ENCODE measurements at places on chromosomes 6 and 20.

GRCh38 chr20:1247689-1248088 is 18.4 kb upstream of the SNPH start:
- DNase-seq, result no peak
- H3K27ac ChIP-seq, result no peak overlapping the region
- no peak overlapping the region for H3K4me3 ChIP-seq
- H3K27me3 ChIP-seq, result peaks cover 5% of the 10 kb centered on the region
- H3K36me3 ChIP-seq, result no peaks in the 10 kb centered on the region
- no peaks in the 10 kb centered on the region for H3K4me1 ChIP-seq

- no peak overlapping the region for H3K27ac ChIP-seq
- no peaks in the 10 kb centered on the region for H3K4me1 ChIP-seq
- H3K4me3 ChIP-seq, result no peak overlapping the region
- peaks cover 38% of the 10 kb centered on the region for H3K36me3 ChIP-seq
Observed at GRCh38 chr6:119384444-119384843, 34.9 kb upstream of the MAN1A1 start.

- no peaks in the 10 kb centered on the region for H3K27me3 ChIP-seq
- H3K27ac ChIP-seq, result no peak overlapping the region
- H3K4me3 ChIP-seq, result no peak overlapping the region
- H3K36me3 ChIP-seq, result no peaks in the 10 kb centered on the region
- DNase-seq, result no peak
Observed at GRCh38 chr6:22582417-22583205, 13.2 kb downstream of the HDGFL1 start.

DNA sequence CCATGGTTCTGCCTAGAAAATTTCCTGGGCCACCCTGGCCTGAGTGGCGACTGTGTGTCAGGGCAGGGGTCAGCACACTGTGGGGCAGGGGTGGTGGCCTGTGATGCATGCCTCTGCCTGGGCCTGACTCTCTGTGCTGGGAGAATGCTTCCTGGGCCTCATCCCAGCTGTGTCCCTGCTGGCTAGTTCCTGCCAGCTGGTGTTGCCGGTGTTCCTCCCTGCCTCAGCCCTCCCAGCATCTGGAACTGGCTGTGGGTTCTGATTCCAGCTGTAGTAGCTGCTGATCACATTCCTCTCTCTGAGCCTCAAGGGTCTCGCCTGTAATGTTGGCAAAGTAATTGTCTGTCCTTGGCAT is 101.5 kb downstream of the SYCP2 start:
- no peaks in the 10 kb centered on the region for H3K36me3 ChIP-seq
- H3K27me3 ChIP-seq, result peaks cover 15% of the 10 kb centered on the region
- no peak overlapping the region for H3K27ac ChIP-seq
- H3K4me1 ChIP-seq, result peaks cover 7% of the 10 kb centered on the region
- no peak for DNase-seq

DNA sequence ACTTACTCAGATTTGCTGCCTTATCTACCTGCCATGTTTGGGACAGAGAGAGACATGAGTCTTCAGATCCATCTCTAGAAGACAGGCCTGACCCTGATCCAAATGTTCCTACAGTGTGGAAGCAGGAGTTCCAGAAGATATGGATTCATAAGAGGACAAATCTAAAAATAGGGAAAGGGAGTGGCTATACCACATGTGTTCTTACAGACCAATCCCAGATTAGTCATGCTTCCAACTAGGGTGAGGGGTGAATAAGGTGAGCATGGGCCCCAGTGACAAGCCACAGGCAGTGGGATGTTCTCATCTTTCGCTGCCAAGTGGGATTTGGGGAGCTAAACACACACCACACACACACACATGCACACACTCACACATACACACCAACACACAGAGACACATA is 670.7 kb upstream of the CITED2 start:
- no peak overlapping the region for H3K27ac ChIP-seq
- H3K27me3 ChIP-seq, result no peaks in the 10 kb centered on the region
- DNase-seq, result no peak
- no peaks in the 10 kb centered on the region for H3K4me1 ChIP-seq
- no peak overlapping the region for H3K4me3 ChIP-seq

DNA sequence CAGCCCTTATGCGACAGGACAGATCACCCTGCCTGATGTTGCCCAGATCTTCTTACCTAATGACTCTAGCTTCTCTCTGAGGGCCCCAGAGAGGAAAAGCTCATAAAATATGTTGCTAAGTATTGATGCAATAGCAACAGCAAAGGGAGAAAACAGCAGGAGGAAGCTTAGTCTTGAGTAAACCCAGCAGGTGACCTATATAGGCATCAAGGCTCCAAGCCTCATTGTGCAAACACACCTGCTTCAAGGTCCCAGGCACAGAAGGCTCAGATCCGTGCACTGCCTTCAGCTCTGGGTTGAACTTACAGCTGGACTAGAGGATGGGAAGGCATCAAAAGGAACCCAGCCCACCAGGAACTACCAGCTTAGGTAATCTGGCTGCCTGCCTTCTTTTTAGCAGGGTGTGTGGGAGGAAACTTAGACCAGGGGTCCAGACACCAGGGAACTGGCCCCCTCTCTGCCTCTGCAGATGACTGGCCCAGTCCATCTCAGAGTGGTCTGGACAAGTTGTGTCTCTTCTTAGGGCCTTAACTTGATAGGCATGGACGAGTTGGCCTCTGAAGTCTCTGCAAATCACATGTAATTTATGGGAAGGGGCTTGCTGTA is 34.4 kb downstream of the TGM3 start:
- no peak overlapping the region for H3K4me3 ChIP-seq
- no peaks in the 10 kb centered on the region for H3K4me1 ChIP-seq
- no peaks in the 10 kb centered on the region for H3K36me3 ChIP-seq
- no peak overlapping the region for H3K27ac ChIP-seq

DNA sequence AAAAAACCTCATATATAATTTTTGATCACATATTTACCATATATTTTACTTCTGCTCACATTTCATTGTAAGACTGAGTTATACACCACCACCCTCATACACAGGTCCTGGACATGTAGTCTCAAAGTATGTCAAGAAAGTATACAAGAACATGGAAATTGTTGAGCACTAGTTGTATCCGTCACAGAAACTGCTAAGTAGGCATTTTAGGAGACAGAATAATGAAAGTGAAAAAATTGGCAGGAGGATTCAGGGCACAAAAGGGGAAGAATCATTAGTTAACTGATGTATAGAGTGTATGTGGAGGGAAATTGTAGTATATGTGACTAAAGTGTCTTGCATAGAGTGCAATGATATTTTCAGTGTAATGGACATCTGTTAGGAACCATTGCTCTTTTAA is 458.8 kb downstream of the TFAP2B start:
- H3K27me3 ChIP-seq, result peaks cover 2% of the 10 kb centered on the region
- DNase-seq, result no peak
- H3K36me3 ChIP-seq, result no peaks in the 10 kb centered on the region
- no peaks in the 10 kb centered on the region for H3K4me1 ChIP-seq

- peaks cover 2% of the 10 kb centered on the region for H3K27me3 ChIP-seq
- peaks cover 4% of the 10 kb centered on the region for H3K4me1 ChIP-seq
- H3K36me3 ChIP-seq, result peaks cover 19% of the 10 kb centered on the region
- no peak overlapping the region for H3K4me3 ChIP-seq
Observed at GRCh38 chr6:154882107-154882506, 113.0 kb upstream of the TIAM2 start.

DNA sequence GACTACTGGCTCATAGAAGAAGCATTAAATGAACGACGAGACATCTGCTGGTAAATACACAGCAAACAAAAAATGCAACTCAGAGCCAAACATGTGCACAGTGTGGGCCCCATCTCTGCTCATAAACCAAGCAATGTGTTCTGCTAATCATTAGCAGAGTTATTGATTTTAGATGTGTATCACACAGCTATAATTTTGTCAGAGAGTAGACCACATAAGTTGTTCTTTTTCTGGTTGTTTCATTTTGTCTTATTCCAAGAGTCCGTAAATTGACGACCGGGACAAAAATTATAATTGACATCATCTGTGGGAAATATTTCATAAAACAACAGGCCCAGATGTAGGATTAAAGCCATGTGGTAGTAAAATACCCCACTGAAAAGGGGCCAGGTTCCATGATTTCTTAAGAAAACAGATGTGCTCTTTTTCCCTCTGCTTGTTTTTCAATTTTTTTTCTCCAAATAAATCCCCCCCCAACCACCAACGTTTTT is 423.6 kb downstream of the HAO1 start:
- no peaks in the 10 kb centered on the region for H3K36me3 ChIP-seq
- no peak overlapping the region for H3K4me3 ChIP-seq
- H3K4me1 ChIP-seq, result no peaks in the 10 kb centered on the region
- no peaks in the 10 kb centered on the region for H3K27me3 ChIP-seq
- DNase-seq, result no peak

GRCh38 chr6:145380186-145380585 is 355.1 kb downstream of the EPM2A start:
- no peak for DNase-seq
- H3K27me3 ChIP-seq, result no peaks in the 10 kb centered on the region
- no peaks in the 10 kb centered on the region for H3K36me3 ChIP-seq
- no peak overlapping the region for H3K27ac ChIP-seq

GRCh38 chr6:106315765-106316374 is 9.7 kb downstream of the ATG5 start:
- no peak overlapping the region for H3K27ac ChIP-seq
- H3K36me3 ChIP-seq, result peaks cover 25% of the 10 kb centered on the region

DNA sequence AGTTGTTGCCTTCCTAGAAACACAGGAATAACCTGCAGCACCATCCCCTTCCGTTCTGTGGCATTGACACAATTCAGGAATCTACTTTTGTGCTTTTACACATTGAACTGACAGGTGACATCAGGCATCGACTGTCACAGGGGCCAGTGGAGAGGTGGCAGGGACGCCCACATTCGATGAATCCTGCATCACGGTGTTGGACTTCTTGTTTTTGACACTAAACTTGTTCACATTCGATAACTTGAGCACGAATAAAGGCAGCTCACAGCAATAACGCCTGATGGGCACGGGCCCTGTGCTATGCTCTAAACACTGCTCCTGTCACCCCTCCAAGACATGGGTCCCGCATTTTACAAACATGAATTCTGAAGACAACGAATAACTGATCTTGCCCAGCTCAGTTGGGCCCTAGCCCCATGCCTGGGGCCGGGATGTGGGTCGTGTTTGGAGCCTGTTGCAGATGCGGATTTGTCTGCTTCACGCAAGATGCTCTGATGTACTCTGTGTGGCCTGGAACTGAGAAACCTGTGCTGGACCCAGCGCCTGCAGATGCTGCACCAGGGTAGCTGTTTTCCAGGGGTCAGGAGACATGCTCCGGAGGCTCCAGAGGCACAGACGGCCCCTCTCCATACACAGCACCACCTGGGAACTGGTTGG is 75.7 kb downstream of the TTLL2 start:
- peaks cover 3% of the 10 kb centered on the region for H3K27me3 ChIP-seq
- no peak overlapping the region for H3K4me3 ChIP-seq
- no peaks in the 10 kb centered on the region for H3K36me3 ChIP-seq
- no peak for DNase-seq

- DNase-seq, result no peak
- peaks cover 27% of the 10 kb centered on the region for H3K4me1 ChIP-seq
- H3K36me3 ChIP-seq, result no peaks in the 10 kb centered on the region
- H3K4me3 ChIP-seq, result peak within 1 kb of the TSS; percentile 87
Observed at GRCh38 chr6:167826896-167827582, at the start of gene AFDN. AFDN (plus strand) TSS chr6:167826911; CDS start chr6:167827133, 222 bp downstream.

DNA sequence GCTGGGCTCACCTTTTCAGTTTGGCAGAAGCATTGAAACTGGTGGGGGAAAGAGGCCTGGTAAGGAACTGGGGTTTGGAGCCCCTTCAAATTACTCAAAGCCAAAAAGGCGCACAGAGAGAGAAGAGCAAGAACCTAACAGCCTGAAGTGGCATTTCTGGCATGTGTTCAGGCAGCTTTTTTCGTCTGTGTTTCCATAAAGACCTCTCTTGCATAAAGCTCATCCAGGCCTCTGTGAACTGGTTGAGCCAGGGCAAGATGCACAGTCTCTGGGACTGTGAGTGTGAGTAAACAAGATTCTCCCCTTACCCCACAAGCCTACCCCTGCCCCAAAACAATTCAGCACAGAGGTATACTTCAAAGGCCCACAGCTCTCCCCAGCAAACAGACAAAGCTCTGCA is 167.8 kb downstream of the QRSL1 start:
- H3K27ac ChIP-seq, result no peak overlapping the region
- no peak overlapping the region for H3K4me3 ChIP-seq
- peaks cover 12% of the 10 kb centered on the region for H3K4me1 ChIP-seq
- H3K36me3 ChIP-seq, result no peaks in the 10 kb centered on the region
- DNase-seq, result no peak

DNA sequence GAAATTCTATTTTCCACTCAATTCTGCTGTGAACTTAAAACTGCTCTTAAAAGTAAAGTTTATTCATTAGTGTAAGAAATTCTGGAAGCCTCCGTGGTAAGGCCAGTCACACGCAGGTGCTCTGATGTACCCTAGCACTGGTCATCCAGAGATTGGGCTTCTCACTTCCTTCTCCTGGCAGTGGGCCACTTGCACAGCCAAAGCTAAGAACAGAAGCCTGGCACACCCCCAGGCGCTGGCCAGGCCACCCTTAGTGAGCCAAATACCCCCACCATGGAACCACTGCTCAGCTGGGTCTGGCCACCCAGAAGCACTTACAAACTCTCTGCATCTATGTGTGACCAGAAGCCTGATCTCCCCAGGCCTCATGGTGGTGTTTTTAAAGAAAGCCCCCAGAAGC is 35.3 kb upstream of the ARFGEF2 start:
- H3K27ac ChIP-seq, result no peak overlapping the region
- no peak overlapping the region for H3K4me3 ChIP-seq
- no peaks in the 10 kb centered on the region for H3K36me3 ChIP-seq
- DNase-seq, result no peak

GRCh38 chr20:62554214-62554897 is 78.6 kb upstream of the GATA5 start:
- H3K27ac ChIP-seq, result no peak overlapping the region
- no peak overlapping the region for H3K4me3 ChIP-seq
- peaks cover 14% of the 10 kb centered on the region for H3K27me3 ChIP-seq
- H3K4me1 ChIP-seq, result peaks cover 4% of the 10 kb centered on the region
- H3K36me3 ChIP-seq, result no peaks in the 10 kb centered on the region
- DNase-seq, result no peak

- H3K27me3 ChIP-seq, result peaks cover 3% of the 10 kb centered on the region
- no peaks in the 10 kb centered on the region for H3K4me1 ChIP-seq
- DNase-seq, result no peak
- no peaks in the 10 kb centered on the region for H3K36me3 ChIP-seq
- H3K4me3 ChIP-seq, result no peak overlapping the region
Observed at GRCh38 chr6:6469074-6469473, 119.4 kb upstream of the LY86 start.

DNA sequence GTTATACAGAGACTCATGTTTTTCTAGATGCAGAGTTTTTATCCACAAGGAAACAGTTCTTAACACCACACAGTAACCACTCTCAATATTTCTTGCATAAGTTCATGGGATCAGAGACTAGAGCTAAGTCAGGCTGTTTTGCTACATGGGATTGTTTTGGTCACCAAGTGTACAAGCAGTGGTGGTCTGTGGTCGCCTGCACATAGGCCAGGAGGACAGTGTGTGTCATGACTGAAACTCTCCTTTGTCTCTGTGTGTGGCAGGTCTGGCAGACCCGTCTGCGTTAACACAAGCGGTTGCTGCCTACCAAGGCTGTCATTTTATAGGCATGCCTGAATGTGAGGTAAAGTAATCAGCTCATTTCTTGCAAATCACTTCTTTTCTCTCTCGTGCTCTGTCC is 18.9 kb downstream of the WRNIP1 start:
- H3K27me3 ChIP-seq, result no peaks in the 10 kb centered on the region
- peak overlapping the region; percentile 83 for H3K27ac ChIP-seq
- peaks cover 22% of the 10 kb centered on the region for H3K36me3 ChIP-seq
- DNase-seq, result no peak
- no peak overlapping the region for H3K4me3 ChIP-seq
